ENCODE measurements at places on chromosomes 4 and X. TPM values are rescaled to one million over a fixed set of nuclear protein-coding genes. Genes with fewer than 3 reads are reported as not detected.

DNA sequence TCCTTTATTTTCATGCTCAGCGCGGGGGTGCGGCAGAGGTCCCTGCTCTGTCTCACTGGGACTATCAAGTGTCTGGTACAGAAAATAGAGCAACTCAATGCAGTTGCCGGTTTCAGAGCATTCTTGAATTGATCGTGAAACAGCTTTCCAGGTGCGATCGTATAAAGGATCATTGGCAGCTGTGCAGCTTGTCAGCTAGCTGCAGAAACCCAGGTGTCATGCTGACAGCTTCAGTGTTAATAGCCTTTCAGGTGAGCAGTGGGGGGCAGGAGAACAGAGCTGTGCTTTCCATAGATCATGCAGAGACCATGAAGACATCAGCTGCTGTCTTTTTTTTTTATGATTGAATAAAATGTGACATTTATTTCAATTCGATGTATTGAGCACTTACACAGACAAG lies 583.9 kb downstream of the NLGN4X start:
- DNase-seq: no peak

- DNase-seq: no peak
These were observed 258.6 kb upstream of the AGTR2 start for GRCh38 chrX:115911967-115912366.

DNA sequence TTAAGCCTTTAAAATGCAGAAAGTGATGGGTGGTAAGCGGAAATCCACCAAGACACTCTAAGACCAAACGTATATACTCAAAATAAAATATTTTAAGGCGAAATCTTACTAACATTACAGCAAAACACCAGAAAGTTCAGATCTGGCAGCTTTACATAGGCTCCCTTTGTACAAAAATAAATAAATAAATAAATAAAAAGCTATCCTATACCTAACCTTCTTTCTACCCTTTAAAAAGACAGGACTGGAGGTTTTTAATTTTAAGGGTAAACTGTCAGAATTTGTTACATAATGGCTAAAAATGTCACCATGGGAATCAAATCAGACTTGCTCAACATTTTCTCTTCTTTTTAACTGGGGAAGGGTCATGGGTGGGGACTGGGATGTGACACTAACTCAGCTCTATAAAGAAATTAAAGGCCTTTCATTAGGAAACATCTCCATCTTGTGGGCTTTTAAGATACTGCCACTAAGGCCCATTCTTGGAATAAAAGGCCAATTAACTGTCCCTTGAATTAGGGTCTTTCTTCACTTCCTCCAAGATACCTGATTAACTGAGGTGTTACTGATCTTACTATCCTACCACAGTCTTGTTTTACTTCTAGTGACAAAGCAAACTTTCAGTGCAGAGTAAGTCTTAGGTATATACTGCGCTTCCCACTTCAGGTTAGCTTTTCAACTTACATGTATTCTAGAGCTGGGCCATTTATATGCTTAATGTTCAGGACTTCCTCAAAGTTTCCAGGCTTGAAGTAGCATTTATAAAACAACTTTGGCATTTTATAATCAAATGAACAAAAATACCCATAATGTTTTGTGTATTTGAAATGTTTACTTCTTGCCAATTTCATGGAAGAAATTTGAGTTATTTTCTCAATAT lies 13.3 kb downstream of the HNRNPD start:
- peak; percentile 71 for DNase-seq

DNA sequence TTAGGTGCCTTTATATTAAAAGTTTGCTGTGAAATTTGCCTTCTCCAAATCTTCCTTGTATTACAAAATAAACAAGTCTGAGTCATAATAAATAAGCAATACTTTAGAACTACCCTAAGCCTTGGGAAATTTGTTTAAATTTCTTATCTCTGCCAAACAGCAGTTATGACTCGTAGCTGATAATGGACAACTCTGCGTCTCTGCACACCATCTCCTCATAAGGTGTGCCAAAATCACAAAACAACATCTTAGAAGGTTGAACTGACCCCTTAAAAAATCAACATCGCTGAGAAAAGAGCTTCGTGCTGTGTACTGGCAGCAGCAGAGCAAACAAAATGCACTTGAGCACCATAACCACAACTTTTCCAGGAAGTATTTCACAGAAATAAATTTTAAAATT lies 22.0 kb downstream of the OR13H1 start:
- DNase-seq: no peak

DNA sequence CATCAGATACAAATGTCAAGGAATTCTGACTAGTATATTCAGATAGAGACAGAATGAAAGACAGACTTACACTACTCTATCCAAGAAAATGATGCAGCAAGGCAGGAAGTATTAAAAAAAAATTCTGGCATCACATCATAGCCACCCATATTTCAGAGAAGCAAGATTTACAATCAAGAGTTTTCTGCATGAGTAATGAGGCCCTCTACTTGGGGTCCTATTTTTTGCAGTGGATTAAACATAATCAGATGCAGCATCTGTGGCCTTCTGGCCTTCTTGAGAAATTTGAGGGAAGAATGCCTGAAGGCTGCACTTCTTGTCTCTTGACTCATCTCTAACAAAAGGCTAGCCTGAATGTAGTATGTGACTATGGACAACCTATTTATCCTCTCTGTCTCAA lies 48.2 kb upstream of the SLIT2 start:
- no peak for DNase-seq

GRCh38 chr4:121030711-121031110 lies 41.6 kb downstream of the NDNF start:
- DNase-seq: no peak

DNA sequence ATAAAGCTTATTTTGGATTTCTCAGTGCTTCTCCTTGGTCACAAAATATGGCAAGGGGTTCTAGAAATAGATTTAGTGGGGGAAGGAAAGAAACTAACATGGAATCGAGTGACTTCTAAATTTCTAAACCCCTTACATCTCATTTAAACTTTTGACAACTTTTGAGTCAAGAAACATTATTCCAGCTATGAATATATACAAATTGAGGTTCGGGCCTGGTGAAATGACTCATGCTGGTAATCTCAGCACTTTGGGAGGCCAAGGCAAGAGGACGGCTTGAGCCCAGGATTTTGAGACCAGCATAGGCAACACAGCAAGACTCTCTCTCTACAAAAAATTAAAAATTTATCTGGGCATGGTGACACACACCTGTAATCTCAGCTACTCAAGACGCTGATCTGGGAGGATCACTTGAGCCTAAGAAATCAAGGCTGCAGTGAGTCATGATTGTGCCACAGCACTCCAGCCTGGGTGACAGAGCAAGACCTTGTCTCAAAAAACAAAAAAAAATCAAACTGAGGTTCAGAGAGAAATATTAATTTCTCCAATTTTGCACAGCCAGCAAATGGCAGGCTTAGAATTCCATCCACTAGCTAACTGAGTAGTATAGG lies 99.8 kb downstream of the ANXA3 start:
- no peak for DNase-seq

DNA sequence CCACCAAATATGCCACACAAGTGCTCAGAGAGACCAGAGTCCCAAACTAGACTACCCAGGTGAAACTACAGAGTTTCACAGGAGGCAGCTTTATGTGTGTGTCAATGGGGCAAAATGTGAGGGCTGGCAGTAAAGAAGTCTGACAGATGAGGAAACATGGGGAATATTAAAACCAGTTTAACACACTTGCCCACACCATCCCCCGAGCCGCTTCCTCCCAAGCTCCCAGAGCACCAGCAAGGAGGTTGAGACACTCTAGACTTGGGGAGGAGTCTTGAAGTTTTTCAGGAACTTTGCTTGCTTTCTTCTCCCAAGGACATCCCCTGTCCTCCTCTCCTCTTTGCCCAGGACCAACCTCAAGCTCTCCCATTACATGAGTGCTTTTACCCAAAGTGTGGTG lies 94.7 kb upstream of the SPRY1 start:
- DNase-seq: no peak

DNA sequence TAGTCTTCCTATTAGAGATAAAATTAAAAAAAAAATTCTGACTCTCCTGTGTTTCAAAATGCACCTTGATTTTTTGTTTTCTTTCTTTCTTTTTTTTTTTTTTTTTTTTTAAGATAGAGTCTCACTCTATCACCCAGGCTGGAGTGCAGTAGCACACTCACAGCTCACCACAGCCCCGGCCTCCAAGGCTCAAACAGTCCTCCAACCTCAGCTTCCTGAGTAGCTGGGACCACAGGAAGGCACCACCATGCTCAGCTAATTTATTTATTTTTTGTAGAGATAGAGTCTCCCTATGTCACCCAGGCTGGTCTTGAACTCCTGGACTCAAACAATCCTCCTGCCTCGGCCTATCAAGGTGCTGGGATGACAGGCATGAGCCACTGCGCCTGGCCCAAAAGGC lies 41.1 kb upstream of the TMEM184C start:
- DNase-seq: no peak

DNA sequence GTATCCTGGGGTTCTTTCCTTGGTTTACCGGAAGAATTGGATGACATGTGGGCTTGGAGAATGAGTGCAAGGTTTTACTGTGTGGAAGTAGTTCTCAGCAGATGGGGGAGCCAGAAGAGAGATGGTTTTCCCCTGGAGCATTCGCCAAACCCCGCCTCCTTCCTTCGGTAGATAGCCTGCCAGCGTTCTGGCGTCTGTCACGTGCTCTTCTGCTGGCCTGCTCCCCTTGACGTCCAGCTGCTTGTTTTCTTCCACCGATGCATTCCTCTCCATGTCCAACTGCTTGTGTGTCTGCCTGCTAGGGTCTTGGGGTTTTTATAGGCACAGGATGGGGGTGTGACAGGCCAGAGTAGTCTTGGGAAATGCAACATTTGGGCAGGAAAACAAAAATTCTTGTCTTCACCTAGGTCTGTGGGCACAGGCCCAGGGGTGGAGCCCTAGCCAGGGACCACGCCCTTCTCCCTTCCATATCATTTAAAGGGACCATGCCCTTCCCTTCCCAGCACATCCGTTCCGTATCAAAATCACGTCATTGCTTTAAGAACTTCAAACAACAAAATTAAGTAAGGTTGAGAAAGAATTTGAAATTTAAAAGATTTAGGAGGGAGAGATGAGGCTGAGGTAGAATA lies 538.7 kb upstream of the SMIM31 start:
- DNase-seq: peak; percentile 32

DNA sequence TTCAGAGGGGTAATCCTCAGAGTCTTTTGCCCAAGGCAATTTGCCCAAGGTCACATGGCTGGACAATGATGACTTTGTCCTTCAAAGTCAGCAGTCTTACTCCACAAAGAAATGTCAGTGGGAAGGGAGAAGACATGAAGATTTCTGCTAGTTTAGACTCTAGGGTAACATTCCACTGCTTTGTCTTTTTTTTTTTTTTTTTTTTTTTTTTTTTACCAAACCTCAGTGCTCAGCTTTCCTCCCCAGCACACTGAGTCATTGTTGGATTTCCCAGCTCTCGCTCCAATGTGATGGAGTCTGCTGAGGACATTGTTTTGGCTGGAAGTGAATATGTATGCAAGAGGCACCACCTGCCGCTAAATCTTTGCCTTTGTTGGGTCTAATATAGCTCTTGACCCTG lies 7.2 kb upstream of the C1QTNF7 start:
- DNase-seq: peak; percentile 53

DNA sequence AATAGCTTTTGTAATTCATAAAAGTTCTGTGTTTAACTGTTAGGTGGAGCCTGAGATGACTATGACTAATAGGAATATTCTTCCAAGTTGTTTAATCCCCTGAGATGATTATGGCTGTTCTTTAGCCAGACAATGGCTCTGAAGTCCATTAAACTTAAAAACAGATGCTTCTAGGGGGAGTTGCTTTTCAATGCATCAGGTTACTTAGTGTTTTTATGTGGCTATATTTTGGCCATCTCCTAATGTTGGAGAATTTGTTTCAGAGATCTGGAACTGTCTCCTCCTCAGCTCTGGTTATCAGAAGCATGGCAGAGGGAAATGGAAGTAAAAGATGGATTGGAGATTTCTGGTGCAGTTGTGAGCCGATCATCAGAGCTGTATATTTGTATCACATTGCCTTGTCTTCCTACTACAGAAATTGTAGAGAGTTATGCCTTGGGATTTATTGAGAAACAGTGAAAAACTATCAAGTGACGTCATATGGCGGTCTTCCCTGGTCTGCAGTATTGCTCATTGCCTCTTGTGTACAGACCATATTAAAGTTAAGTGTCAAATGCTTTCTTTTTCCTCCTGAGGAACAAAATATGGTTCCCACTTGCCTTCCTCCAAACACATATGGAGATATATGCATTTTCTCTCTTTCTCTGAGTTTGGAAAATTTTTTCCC lies 29.8 kb downstream of the SGMS2 start:
- DNase-seq: no peak

DNA sequence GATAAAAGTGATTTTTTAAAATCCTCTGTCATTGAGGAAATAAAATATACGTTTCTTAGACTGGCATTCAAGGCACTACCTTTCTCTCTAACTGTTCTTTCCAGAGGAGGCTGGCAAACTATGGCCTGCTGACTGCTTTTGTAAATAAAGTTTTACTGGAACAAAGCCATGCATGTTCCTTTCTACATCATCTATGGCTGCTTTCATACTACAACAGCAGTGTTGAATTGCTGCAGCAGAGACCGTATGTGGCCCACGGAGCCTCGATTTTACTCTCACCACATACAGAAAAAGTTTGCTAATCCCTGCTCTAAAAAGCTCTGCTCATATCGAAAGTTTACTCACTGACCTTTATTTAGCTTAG lies 20.2 kb downstream of the SETD7 start:
- no peak for DNase-seq

DNA sequence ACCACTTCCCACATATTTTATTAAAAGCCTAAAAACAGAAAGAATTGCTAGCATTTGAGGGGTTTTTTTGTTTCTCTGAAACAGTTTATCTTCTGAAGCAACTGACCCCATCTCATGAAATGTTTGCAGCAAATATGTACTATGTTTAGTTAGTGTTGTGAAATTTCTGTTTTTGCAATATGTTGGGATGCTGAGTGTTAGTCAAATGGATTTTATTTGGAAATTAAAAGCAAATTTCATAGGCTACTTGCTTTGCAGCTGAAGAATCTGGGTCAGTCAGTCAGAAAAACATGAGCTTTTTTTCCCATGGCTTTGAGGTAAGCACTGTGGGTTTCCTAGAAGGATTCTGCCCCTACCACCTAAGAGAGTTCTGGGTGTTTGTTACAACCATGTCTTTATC lies 184.9 kb upstream of the DKK2 start:
- no peak for DNase-seq

- DNase-seq: peak; percentile 77
These were observed 2.0 kb upstream of the TMPRSS11D start for GRCh38 chr4:67885762-67886161.

- no peak for DNase-seq
These were observed 13.3 kb downstream of the CNOT6L start for GRCh38 chr4:77805840-77806239.

TEX13C gene
- not detected for total RNA-seq

GIMD1 gene
- total RNA-seq: not detected

UNC5C gene
- total RNA-seq: 13.6 TPM

SMIM43 gene
- total RNA-seq: 0.72 TPM

FAM9A gene
- not detected for total RNA-seq

FAT4 gene
- total RNA-seq: 27.9 TPM

ZAR1 gene
- not detected for total RNA-seq
